ENCODE measurements at places on chromosomes 11 and 22.

GRCh38 chr11:122405547-122406341 is 249.8 kb upstream of the UBASH3B start:
- no peak for DNase-seq

DNA sequence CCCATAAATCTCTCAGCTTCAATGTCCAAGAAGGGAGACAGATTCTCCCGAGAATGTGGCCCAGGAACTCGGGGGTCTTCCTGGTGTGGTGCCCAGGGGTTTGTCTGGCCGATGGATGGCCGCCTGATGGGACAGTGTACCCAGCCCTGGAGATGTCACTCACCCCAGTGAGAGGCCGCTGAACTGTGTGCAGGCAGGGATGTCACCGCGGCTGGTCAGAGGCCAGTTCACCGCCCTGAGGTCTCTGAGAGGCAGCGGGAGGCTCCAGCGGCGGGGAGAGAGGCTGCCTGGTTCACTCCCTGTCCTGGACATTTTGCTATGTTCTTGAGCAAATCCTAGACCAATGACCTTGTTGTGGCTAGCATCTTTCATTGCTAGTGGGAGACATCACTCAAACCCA is 1349.5 kb downstream of the BRD1 start:
- DNase-seq: no peak

GRCh38 chr11:104435494-104435893 is 271.5 kb upstream of the PDGFD start:
- DNase-seq: no peak

DNA sequence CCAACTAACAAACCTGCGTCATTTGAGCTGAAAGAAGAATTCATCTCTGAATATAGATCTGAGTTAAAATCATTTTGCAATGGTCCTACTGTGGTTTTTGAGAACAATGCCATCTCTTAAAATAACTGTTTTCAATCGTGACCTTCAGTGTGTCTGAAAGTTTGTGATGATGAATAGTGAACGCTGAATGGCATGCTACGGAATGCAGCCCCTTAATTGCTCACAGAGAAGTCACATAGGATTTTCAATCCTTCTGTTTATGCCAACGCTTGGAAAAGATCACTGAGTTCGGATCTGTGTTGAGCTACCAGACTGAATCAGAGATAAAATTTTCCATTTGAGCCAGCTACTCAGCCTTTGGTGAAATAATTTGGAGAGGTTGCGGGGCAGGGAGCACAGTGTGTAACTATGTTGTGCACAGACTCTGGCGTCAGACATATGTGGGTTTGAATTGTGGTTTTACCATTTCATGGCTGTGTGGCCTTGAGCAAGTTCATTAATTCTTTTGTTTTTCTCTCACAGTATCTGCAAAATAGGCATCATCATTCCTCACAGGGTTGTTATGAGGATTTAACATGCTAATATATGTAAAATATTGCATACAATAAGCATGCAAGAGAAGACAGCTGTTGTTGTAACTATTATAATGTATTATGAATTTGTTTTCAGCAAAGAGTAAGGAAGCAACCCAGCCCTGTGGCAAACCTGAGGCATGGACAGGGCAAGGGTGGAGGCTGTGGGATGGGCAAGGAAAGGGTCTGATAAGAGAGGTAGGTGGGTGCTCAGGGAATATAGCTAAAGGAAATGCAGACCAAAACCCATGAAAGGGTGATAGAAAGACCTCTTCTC is 679.9 kb downstream of the KCNA4 start:
- DNase-seq: no peak

- no peak for DNase-seq
These were observed 35.0 kb upstream of the MOB2 start for GRCh38 chr11:1521382-1522080.

GRCh38 chr11:130123414-130124040 is 36.1 kb upstream of the ST14 start:
- DNase-seq: no peak

DNA sequence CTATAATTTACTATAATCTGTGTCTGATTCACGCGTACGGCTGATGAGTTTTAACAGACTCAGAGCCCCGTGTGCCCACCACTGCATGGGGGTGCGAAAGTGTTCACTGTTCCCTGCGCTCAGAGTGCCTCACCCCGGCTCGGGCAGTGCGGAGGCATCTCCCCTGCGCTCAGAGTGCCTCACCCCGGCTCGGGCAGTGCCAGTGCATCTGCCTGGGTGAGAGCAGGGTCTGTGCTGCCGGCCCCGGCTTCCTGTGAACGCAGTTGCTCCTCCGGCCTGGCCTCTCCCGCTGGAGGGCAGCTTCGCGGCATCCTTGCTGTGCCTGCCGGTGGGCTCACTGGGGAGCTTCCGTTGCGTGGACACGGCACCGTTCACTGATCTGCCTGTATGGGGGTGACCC is 14.2 kb downstream of the PTDSS2 start:
- no peak for DNase-seq

DNA sequence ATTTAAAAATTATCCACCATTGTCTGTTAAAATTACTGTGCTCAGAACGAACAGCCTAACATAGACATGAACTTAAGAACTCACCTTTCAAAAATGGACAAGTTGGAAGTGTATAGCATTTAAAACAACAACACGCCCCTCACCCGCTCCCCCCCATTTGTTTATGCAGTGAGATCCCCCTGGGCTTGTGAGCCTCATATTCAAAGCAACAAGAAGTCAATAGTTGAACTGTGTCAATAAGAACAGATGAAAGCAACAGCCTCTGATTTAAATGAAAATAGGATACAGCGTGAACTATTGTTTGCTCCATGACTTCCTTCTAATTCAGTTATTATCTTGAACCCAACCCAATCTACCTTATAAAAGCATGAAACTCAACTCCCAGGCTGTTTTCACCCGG is 314.2 kb downstream of the BLID start:
- DNase-seq: no peak

DNA sequence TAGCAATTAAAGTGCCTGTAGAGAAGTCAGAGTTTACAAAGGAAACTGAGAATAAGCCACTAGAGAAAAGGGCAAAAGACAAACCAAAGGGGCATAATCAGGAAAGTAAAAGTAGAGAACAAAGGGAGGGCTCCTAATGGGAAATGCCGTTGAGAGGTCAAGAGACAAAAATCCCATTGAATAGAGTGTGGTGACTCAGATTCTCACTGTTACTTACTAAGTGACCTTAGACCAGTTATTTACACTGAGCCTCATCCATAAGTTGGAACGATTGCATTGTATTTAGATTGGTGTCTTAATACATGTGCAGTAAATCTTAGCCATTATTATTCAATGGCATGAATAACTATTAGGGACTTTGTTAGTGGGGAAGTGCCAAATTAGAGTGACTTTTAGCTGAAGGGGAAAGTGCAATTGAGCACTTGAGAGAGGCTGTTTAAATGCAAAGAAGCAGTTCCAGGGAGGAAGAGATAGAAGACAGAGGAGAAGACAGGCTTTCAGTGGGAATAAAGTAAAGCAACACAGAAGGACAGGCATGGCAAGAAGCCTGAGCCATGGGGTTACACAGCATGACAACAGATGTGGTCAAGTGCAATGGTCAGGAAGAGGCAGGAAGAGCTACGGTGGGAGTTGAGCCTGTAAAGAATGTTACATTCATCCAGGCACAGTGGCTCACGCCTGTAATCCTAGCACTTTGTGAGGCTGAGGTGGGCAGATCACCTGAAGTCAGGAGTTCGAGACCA is 82.6 kb downstream of the UBASH3B start:
- no peak for DNase-seq

- no peak for DNase-seq
These were observed 14.7 kb downstream of the OTUB1 start for GRCh38 chr11:64000740-64001483.

DNA sequence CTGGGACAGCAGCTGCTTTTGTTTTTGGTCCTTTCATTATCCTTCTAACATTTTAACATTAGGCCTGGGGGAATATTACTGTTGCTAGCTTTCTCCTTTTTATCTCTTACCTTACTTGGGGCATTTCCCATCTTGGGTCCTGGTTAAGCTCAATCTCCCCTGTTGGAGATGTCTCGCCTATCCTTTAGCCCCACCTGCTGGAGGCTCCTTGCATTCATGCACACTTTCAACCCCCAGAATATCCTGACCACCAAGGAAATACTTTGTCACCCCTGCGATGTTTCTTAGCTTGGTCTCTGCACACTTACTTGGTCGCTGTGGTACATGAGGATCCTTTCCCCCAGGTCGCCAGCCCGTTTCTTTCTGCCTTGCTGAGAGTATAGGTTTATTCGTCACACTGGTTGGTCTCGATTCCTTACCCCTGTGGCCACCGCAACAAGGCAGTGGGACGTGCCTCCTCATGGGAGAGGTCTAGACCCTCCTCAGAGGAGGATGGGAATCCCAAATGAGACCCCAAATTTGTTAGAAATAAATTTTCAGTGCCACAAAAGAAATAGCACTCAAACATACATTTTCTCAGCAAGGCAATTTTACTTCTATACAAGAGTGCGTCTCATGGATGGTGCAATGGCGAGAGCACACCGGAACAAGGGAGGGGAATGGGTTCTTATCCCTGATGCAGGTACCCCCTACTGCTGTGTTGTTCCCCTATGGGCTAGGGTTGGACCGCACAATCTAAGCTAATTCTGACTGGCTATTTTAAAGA is 5.4 kb upstream of the TXN2 start:
- peak; percentile 55 for DNase-seq

GRCh38 chr11:8913961-8914660 is 3.1 kb downstream of the AKIP1 start:
- no peak for DNase-seq

DNA sequence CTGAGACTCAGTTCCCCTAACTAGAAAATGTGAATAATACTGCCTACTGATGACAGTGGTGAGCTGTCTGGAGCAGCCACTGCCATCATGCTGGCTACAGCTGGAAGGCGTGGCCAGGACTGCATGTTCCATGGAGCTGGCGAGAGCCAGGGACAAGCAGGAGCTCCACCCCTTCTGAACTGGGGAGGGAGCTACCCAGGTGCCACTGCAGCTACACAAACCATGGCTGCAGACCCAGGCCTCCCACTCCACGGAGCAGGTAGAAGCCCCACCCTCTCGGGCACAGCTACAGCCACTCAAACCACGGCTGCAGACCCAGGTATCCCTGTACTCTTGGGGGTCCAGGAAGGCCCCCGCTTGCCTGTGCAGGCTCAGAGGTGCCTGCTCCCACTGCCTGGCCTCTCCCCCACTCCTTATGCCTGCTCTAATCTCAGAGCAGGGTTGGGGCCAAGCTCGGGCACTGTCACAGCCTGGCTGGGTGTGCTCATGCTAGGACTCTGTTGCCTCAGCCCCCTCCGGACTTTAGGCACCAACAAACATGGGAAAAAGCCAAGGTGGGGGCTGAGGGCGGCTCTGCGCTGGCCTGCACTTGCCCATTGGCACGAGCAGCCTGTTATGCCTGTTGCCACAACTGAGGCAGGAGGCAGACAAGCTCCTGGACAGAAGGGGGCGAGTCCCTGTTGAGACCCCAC is 51.7 kb downstream of the RAB30 start:
- no peak for DNase-seq

GRCh38 chr11:10931761-10932670 is 74.2 kb upstream of the ZBED5 start:
- no peak for DNase-seq
